ENCODE measurements at places on chromosomes 2 and 18. TPM values are rescaled to one million over a fixed set of nuclear protein-coding genes. Genes with fewer than 3 reads are reported as not detected.

Gene C2orf76
- 11.0 TPM for total RNA-seq

Gene SERPINB3
- total RNA-seq: not detected

Gene ZBTB14
- 14.3 TPM for total RNA-seq

Gene PAX8
- 4.8 TPM for total RNA-seq

Gene SIX3
- total RNA-seq: not detected

Gene SFT2D3
- 4.7 TPM for total RNA-seq

Gene DCC
- total RNA-seq: 1.1 TPM

Gene CCDC102B
- total RNA-seq: 78.3 TPM

Gene TUBA4B
- 3.0 TPM for total RNA-seq

Gene SLC11A1
- 194 TPM for total RNA-seq

Gene SLC40A1
- total RNA-seq: 153 TPM

Gene GCKR
- 0.37 TPM for total RNA-seq

Gene ROCK1
- 62.1 TPM for total RNA-seq

Gene RGPD4
- not detected for total RNA-seq

Gene EGR4
- total RNA-seq: not detected

Gene TRIB2
- 36.4 TPM for total RNA-seq

Gene C2orf81
- total RNA-seq: 2.8 TPM

Gene KCNE4
- 5.9 TPM for total RNA-seq

Gene CD8B
- total RNA-seq: not detected

Gene OTX1
- total RNA-seq: 0.12 TPM

Gene CXCR1
- total RNA-seq: 21.0 TPM

Gene TMEM198
- 3.5 TPM for total RNA-seq

Gene STPG4
- 1.0 TPM for total RNA-seq

Gene IL1B
- total RNA-seq: 2.5 TPM

Gene LRRC30
- total RNA-seq: not detected

Gene BMP10
- total RNA-seq: not detected

Gene FAM237A
- not detected for total RNA-seq

Gene KHK
- total RNA-seq: 4.6 TPM

Gene PKP4
- 57.8 TPM for total RNA-seq

Gene DRC1
- 1.8 TPM for total RNA-seq

Gene ANKRD23
- total RNA-seq: 3.0 TPM

Gene HTR2B
- total RNA-seq: 1.1 TPM

Gene TBC1D8
- total RNA-seq: 22.1 TPM

Gene NT5DC4
- 0.60 TPM for total RNA-seq

Gene ACMSD
- not detected for total RNA-seq

Gene MREG
- 13.9 TPM for total RNA-seq

Gene KIAA2012
- not detected for total RNA-seq

Gene SPDYA
- total RNA-seq: 0.55 TPM

Gene SLC4A3
- 2.9 TPM for total RNA-seq

Gene SLC19A3
- total RNA-seq: 10.7 TPM

Gene CPO
- 0.37 TPM for total RNA-seq

Gene TANK
- 75.7 TPM for total RNA-seq

Gene SLC4A5
- total RNA-seq: 2.0 TPM

Gene ALPP
- total RNA-seq: 14.1 TPM

Gene ABCG8
- not detected for total RNA-seq

Gene MALL
- total RNA-seq: 288 TPM

Gene TLX2
- not detected for total RNA-seq

Gene USP34
- total RNA-seq: 86.5 TPM

Gene LIMS3
- 1.5 TPM for total RNA-seq

Gene G6PC2
- total RNA-seq: not detected
